Effector CD8-positive, alpha-beta T cell (primary cell): ENCODE measurements at places on chromosomes 7 and 10.

DNA sequence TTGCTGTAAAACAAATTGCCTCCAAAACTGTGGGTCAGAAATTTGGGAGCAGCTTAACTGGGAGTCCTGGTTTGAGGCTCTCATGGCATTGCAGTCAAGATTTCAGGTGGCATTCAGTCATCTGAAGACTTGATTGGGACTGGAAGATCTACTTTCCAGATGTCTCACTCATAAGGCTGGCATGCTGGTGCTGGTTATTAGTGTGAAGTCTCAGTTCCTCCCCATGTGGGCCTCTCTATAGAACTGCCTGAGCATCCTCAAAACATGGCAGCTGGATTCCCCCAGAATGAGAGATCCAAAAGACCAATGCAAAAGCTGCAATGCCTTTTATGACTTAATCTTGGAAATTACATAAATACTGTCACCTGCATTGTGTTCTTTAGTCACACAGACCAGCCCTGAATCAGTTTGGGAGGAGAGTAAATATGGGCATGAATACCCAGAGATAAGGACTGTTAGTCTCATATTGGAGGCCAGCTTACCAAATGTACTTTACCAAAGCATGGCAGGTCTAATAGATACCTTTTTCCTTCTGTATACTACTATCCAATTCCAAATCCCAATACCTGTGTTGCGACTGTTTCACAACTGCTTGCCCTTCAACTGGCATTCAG, 6.5 kb upstream of the HERPUD2 start:
- no peak for DNase-seq

GRCh38 chr7:151059367-151060112, at the start of gene SLC4A2:
Gene SLC4A2 (plus strand): TSS chr7:151059589. CDS start chr7:151061988, 2,399 bp downstream.
- DNase-seq: peak; percentile 55

DNA sequence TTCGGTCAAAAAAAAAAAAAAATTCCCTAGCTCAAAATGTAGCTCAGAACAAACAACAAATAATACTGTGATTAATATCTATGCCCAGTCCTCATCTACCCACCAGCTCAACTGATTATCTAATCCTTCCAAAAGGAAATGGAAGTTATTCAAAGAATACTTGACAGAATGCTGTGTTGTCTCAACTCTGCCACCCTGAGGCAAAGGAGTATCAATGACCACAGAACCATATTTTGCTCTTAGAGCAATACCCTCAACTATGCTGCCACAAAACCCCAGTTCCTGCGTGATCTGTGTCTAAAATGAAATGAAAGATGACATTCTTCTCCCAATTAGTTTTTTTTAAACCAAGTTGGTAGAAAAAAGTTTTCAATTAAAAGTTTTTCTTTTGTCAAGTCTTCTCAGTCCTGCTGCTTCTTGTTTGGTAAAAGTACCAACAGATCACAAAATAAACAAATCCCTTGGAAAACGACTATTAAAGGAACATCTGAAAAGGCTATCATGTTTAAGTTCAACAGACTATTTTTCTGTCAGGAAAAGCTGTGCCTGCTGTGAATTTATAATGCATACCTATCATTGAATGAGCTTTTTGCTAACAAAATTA, 21.6 kb downstream of the RBM28 start:
- DNase-seq: no peak

DNA sequence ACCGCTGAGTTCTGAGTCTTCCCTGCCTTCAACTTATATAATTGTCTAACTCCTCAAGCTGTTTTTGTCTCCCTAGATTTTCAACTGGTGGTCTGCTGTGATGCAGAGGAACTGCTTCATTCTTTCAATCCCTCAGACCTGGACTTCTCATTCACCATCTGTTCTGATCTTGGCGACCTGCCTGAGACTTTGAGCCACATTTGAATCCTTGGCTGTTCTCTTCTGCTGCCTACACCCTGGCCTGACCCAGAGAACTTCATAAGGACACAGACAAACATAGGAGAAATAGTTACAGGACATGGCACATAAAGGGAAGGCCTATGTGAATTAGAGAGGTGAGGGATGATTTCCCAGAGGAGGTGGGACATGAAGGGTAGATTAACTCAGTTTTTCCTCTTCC, 326.7 kb downstream of the PTEN start:
- DNase-seq: no peak

DNA sequence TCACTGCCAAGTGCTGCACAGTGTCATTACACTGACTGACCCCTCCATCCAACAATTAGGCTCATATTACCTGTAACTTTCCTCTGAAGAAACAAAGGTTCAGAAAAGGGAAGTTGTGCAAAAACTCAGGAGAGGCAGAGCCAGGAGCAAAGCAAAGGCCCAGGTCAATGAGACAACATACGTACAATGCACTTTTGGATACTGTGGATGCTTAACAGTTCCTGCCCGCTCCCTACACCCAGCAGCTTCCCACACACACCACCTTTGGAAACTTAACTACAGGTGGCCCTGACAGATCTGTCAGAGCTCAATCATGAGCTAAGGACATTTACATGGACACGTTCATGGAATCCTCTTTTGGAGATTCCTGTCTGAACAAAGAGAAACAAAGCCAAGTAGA, 515.9 kb downstream of the GRID1 start:
- DNase-seq: no peak

- no peak for DNase-seq
Measured at GRCh38 chr10:79187121-79187940, 118.6 kb downstream of the ZMIZ1 start.

- no peak for DNase-seq
Measured at GRCh38 chr7:15288741-15289140, 273.1 kb downstream of the AGMO start.

DNA sequence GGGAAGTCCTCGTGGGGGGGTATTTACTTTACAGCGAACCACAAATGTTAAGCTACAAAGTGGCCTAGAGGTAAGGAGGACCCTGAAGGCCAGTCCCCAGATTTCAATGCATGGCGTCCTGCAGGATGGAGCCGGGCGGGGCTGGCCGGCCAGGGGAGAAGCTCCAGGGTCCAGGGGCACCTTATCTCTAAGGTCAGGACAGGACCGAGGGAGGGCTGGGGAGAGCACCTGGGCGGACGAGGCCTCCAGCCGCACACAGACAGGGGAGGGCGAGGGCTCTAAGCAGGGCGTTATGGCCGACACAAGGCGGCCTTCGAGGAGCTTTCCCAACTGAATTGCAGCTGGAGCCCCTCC, 96.4 kb upstream of the DIP2C start:
- DNase-seq: no peak

DNA sequence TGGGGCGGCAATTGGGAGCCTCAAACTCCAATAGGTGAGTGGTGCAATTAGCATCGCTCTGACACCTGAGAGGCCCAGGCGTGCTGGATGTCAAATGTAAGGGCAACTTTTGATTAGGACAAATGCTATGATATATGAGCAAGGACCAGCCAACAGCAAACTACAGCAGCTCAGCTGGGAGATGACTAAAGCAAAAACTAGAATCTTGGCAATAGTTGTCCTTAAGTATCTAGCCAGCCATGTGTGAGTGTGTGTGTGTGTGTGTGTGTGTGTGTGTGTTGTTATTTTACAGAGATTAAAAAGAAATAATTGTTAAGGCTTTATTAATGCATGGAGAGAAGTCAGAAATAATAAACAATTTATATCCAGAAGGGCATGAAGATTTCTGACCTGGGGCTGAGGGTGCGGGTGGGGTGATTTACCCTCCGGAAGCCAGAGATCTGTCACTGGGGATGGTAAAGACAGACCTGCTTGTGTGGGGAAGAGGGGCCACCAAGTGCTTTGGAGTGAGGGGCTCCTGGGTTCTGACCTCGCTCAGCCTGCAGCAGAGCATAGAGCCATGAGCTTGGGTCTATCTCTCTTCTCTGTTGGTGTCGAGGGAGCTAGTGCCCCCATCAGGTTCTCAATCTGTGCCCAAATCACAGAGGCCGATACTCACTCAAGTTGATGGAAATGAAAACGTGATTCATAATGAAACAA, 77.3 kb downstream of the EMX2 start:
- DNase-seq: no peak

- DNase-seq: no peak
Measured at GRCh38 chr7:135366843-135367508, 133.3 kb downstream of the STRA8 start.
